ENCODE measurements at places on chromosomes 16 and 17.

GRCh38 chr16:75320435-75320834 lies 69.0 kb upstream of the BCAR1 start:
- DNase-seq, result no peak

- DNase-seq, result peak; percentile 54
Measured at GRCh38 chr17:1487939-1488825, 4.3 kb downstream of the MYO1C start.

DNA sequence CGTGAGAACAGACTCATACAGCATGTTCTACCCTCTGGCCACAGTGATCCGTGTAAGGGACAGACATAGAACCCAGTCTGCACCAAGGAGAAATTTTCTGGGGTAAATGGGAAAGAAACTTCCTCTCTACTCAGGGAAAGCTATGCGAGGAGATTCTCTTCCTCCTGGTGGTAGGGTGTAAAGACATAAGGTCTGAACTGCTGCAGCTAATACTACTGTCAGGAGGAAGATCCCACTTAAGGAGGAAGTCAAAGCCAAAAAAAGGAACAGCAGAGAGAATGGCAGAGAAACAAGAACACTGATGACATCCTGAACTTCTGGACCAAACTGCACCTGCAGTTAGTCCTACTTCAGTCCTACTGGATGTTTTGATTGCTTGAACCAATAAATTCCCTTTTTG lies 7.1 kb upstream of the TM4SF5 start:
- no peak for DNase-seq

DNA sequence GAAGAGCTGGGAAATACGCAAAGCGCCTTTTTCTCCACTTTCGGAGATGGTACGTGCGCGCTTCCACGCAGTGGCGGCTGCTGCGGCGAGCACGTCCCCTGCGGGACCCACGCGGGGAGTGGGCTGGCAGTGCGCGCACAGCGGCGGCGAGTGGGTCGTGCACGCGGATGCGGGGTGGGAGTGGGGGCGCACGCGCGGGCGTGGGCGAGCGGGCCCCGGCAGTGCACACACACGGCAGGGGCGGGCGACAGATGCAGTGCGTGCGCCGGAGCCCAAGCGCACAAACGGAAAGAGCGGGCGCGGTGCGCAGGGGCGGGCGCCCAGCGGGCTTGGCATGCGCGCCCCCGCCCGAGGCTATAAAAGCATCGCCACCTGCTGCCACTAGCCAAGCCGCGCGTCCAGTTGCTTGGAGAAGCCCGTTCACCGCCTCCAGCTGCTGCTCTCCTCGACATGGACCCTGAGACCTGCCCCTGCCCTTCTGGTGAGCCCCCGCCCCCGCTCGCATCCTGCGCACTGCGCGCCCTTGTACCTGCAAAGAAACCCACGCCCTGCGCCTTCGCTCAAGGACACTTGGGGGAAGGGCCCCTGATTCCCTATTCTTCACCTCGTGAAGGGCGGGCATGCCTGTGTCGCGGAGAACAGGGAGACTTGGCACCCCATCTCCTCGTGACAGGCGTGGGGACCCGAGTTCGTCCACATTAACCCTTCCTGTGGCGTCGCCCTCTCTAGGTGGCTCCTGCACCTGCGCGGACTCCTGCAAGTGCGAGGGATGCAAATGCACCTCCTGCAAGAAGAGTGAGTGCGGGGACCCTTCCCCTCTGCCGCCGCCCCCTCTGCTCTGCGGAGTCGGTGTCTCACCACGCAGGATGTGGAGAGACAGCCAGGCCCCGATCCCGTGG lies at the start of gene MT3:
MT3 (plus strand) TSS at position 388 of the 899 bp plus-strand sequence; CDS start at position 451, 63 bp downstream.
- DNase-seq, result no peak

- no peak for DNase-seq
Measured at GRCh38 chr16:12600116-12600515, 203.6 kb downstream of the CPPED1 start.

DNA sequence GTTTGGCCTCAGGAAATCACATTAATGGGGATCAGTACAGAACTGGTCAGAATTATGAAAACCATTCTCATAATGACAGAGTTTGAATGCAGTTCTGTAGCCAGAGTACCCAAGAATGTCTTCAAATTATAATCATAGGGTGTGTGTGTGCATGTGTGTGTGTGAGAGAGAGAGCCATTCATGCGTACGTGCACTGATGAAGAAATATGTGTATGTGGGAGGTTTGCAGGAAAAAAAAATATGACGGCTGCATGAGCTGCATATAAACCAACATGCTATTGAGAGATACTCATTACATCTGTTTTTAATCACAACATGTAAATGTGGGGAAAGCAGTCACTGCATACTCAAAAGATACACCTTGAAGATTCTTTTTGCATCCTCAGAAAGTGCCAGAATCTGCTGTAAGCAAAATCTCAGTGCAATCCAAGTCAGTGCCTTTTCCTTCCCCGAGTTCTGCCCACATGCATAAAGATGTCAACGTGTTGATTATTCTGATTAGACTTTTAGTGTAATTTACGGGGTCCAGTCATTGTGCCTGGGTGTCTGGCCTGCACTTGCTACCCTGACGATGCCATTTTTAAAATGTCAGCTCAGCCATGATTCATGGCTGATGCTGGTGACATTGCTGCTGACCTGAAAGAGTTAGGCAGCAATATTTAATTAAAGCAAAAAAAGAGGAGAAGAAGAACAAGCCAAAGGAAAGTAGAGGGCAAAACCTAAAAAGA lies 378.7 kb upstream of the ZFHX3 start:
- no peak for DNase-seq

Data from CD4-positive, alpha-beta T cell treated with Interleukin-15 for 4 hours (primary cell).